Fibroblast of skin of left quadriceps (primary cell): ENCODE measurements at places on chromosomes 7 and 10.

DNA sequence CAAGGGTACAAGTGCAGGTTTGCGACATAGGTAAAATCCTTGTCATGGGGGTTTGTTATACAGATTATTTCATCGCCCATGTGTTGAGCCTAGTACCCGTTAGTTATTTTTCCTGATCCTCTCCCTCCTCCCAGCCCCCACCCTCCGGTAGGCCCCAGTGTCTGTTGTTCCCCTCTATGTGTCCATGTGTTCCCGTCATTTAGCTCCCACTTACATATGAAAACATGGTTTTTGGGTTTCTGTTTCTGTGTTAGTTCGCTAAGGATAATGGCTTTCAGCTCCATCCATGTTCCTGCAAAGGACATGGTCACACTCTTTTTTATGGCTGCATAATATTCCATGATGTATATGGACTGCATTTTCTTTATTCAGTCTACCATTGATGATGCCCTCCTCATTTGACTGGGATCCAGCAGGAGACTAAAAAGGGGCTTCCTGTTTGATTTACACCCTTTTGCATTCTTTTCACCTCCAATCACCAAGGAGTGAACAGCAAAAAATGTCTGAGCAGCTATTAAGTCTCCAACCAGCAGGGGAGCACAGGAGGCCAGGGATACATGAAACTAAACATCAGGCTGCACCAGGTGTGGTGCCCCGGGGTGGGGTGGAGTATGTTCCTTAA is 188.2 kb downstream of the SKIDA1 start:
- DNase-seq: no peak

- DNase-seq: peak; percentile 17
Observed at GRCh38 chr10:93080350-93081046, 6.8 kb downstream of the CYP26A1 start.

DNA sequence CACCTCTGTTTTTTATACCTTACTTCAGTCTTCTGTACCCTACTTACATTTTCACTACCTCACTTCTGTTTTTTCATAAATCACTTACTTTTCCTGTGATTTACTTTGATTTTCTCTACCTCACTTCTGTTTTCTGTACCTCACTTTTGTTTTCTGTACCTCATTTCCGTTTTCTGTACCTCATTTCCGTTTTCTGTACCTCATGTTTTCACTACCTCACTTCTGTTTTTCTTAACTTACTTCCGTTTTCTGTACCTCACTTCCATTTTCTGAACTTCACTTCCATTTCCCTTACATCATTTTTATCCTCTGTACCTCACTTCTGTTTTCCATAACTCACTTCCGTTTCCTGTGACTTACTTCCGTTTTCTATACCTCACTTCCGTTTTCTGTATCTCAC is 492.0 kb upstream of the AKR1E2 start:
- no peak for DNase-seq

- DNase-seq: no peak
Observed at GRCh38 chr10:19119191-19119590, 70.6 kb downstream of the MALRD1 start.

- no peak for DNase-seq
Observed at GRCh38 chr10:1299041-1299726, 243.0 kb downstream of the WDR37 start.

DNA sequence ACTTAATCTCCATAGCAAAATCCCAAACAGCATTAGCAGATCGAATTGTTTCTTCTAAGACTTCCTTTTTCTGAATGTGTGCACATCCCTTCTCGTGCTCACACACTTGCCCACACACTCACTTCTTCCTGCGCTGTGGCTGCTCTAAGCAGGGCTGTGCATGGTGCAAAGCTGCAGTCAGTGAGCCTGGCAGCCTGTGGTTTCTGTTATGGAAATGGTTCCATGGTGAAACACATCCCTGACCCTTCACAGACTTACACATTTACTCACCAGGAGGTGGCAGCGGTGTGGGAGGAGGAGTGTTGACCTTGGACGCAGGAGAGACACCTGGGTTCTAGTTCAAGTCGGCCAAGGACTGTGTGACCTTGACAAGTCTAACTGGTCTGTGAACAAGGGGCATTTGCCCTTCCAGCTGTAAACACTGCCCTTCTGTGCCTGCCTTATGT is 24.9 kb downstream of the MTURN start:
- DNase-seq: no peak

GRCh38 chr10:120460776-120461175 is 3.7 kb downstream of the PLPP4 start:
- DNase-seq: no peak

DNA sequence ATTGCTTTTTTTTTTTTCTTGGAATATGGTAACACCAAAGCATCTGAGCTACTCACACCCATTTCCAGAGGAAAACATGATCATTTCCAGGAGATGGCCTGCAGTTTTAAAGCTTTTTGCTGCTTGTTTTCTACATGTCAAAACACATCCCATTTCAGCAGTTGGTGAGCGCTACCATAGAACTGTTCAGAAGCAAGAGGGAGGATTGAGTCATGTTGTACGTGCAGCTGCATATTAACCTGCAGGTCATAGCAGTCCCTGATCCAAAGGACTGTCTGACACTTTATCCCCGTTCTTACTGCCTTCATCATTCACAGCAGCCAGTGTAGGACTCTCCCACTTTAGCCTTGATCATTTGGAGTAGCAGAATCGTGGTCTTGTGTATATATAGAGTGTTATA is 124.6 kb downstream of the AUTS2 start:
- no peak for DNase-seq

DNA sequence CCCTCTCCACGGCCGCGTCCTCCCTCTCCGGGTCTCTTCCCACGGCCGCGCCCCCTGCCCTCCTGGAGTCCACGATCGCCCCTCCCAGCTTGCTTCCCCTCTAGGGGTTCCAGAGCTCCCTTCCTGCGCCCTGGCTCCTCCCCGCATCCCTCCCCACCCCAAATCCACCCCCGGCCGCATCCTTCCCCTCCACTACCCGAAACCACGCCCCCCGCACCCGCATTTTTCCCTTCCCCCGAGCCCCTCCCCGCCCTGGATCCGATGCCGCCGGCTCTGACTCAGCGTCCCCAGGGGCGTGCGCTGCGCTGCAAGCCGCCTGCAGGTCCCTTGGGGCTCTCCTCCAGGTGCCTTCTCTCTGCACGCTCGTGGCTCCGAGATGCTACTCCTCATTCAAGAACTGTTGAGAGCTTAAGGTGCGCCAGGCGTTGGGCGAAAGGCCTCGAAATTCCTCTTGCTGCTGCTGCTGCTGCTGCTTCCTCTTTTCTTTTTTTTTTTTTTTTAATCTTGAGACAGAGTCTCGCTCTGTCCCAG is 372 bp upstream of the TMEM130 start:
- no peak for DNase-seq

DNA sequence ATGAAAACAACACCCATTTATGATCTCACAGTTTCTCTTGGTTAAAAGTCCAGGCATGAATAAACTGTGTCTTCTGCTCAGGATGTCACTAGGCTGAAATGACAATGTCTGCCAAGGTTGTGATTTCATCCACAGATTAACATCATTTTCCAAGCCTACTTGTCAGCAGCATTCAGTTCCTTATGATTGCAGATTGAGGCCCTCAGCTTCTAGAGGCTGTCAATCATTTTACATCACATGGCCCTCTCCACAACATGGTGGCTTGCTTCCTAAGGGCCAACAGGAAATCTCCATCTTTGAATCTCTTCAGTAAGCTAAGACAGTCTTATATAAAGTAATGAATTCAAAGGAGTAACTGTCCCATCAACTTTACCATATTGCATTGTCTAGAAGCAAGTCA is 377.6 kb downstream of the ANKRD7 start:
- no peak for DNase-seq

GRCh38 chr7:92335574-92335973 is 89.8 kb downstream of the ANKIB1 start:
- DNase-seq: no peak

DNA sequence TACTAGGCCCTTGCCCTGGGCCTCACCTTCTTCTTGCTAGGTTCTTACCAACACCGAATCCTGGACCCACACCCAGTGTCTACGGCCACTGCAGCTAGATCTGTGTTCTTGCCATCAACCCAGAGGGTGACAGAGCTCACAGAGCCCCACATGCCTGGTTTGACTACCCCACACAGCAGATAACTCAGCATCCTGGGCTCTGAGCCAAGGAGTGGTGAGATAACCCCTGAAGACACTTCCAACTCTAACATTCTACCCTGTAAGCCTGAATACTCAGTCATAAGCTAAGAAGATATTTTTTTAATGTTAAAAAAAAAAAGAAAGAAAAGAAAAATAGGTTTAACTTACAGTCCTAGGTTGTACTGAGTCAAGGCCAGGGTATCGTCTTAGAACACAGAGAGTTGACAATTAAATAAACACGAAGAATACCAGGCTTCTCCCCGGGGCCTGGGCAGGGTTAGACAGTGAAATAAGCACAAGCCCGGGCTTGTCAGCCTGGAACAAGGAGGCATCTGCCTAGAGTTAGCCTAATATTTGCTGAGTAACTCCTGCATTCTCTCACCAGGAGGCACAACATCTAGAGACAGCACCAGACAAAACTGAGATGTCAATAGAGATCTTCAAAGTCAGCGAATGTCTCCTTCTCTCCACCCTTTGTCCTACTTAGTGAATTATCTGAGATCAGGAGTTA is 556.5 kb upstream of the LRRN3 start:
- no peak for DNase-seq

DNA sequence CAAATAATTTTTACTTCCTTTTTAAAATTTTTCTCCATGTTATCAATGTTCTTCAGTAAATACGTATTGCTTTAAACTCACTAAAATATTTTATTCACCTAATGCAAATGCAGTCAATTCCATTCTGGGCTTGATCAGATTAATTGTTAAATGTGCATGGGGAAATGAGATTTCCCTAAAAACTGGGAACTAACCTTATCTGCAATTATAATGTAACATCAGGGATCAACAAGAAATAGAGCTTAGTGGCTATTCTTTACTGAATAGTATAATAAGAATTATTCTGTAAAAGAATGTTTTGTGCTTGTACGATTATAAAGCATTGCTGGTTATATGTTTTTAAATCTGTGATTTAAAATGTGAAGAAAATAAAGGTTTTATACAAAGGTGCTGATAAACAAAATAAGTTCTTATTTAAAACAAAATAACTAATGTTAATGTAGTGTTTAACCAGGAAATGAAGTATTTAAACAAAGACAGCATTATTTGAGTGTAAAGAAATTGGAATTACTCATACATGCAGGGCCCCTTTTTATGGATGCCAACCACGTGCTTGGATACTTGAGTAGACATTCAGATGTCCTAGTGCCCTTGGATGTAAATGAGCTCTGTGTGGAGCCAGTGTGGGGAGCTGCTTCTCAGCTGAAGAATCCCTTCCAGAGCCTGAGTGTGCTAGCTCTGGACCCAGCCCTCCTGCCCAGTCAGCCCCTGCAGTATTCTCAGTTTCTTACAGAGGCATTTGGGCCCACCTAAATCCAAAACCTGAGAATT is 84.2 kb downstream of the REEP3 start:
- no peak for DNase-seq

DNA sequence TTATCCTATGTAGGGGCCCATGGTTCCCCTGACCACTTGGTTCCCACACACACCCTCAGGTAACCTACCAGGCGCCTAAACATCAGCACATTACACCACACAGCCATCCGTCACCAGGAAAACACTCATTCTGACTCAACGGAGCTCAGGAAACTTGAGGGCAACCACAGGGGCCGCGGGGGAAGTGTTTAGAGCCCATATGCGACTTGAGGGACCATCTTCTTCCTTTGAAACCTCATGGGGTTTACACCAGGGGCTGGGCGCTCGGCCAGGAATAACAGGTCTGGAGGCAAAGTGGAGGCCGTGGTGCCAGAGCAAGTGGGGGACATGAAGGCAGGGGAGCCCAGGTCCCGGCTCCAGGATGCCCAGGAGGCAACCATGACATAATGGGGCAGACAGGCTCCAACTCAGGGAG is 1.5 kb downstream of the STX1A start:
- no peak for DNase-seq

GRCh38 chr7:34058801-34059135 is 153.4 kb downstream of the BMPER start:
- no peak for DNase-seq

- no peak for DNase-seq
Observed at GRCh38 chr7:135844903-135845302, 96.3 kb upstream of the FAM180A start.

GRCh38 chr7:2405601-2406345 is 2.4 kb downstream of the CHST12 start:
- DNase-seq: no peak

DNA sequence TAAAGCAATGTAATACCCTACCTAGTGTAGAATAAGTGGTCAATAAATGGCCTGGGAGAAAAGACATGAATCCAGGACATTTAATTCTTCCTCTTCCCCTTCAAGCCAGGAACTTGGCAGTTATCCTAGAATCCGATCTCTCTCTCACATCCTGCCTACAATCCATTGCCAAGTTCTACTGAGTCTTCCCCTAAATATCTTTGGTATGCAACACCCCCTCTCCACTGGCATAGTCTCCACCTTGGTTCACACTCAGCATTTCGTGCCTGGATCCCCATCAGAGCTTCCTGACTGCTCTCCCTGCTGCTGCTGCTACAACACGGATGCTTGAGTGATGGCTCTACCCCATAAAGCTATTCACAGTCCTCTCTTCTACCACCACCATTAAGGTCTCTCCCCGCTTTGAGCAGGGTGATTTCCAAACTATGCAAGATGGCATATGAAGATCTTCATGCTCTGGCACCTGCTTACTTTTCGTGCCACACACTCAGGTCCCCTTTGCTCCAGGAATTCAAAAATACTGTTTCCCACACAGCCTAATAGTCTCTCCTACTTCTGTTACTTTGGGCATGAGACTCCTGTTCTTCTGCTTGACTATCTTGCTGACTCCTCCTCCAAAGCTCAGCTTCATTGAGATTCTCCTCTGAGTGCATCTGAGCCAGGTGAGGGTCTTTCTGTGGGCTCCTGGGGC is 4.8 kb downstream of the ANK3 start:
- peak; percentile 99 for DNase-seq

- DNase-seq: no peak
Observed at GRCh38 chr7:42217053-42217452, 20.0 kb downstream of the GLI3 start.

GRCh38 chr7:107077699-107078516 is 33.4 kb downstream of the PRKAR2B start:
- no peak for DNase-seq
